Bronchus fibroblast of lung (primary cell): ENCODE measurements at places on chromosomes 7 and 10. TPM values are rescaled to one million over a fixed set of nuclear protein-coding genes. Genes with fewer than 3 reads are reported as not detected.

The NRCAM gene
- total RNA-seq, result 3.0 and 4.2 TPM in 2 replicates

The EEPD1 gene
- total RNA-seq, result 1.7 and 2.1 TPM in 2 replicates

The LRRN3 gene
- total RNA-seq, result 0.59 and 0.84 TPM in 2 replicates

The CLRN3 gene
- not detected in 2 replicates for total RNA-seq

The DRGX gene
- not detected in 2 replicates for total RNA-seq
